Progenitor cell of endocrine pancreas (in vitro differentiated cells): ENCODE measurements at places on chromosomes 16 and 17.

DNA sequence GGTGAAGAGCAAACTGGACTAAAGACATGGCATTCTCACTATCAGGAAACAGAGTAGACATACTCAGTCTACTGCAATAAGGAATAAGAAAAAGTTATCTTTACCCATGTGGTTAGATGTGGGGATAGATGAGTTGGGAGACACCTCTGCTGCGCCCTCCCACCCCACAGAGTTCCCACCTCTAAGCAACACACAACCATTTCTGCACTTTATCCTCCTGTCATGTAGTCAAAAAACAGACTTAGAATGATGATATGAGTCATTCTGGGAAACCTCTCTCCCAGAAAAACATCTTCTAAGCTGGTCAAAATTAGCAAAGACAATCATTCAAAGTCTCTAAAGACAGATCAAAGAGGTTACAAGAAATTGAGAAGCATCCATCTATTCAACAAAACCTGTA lies 94.9 kb downstream of the CACNG1 start:
- DNase-seq: no peak

GRCh38 chr17:66322764-66323163 lies 20.4 kb downstream of the PRKCA start:
- DNase-seq: no peak

- DNase-seq: no peak
Observed at GRCh38 chr17:49333804-49334203, 28.2 kb downstream of the ZNF652 start.

- no peak for DNase-seq
Observed at GRCh38 chr16:73202161-73202729, 154.3 kb upstream of the ZFHX3 start.

- no peak for DNase-seq
Observed at GRCh38 chr16:47750371-47750770, 289.2 kb downstream of the PHKB start.
